T-cell (primary cell): ENCODE measurements at places on chromosomes 12 and 14.

DNA sequence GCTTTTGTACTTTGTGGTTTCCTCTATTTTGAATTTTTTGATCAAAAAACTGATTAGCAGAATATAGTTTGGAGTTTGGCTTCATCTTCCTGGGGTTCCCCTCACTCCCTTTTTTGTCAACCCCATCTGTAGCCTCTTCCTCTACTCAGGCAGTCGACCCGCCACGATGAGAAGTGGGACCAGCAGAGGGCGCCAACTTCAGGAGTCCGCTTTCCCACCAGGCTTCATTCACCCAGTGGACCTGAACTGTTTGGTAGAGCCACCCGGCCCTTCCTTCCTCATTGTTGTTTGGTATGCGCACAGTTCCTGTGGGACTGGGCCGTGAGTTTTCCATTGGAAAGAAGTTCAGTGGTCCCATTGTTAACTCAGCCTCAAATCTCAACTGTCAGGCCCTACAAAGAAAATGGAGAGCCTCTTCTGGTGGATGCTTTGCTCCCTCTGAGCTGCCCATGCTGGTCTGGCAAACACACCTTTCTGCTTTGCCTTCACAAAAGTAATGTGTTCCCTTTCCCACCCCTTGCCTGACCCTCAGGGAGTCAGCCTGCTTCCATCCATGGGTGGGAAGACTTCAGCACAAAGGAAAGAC, 21.7 kb downstream of the TMBIM6 start:
- peak; percentile 75 for DNase-seq

DNA sequence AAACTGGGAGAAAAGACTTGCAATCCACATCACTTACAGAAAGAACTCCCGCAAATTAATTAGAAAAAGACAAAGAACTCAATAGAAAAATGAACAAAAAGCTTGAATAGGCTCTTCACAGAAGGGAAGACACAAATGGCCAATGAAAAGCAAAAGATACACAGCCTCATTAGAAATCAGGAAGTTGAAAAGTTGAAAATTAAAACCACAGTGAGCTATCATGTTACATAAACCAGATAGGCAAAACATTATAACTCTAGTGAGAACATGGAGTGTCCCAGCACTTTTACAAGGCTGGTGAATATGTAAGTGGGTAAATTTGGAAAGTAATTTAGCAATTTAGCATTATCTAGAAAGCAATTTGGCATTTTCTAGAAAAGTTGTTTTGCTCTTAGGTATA, 158.4 kb upstream of the RASSF8 start:
- DNase-seq, result no peak

DNA sequence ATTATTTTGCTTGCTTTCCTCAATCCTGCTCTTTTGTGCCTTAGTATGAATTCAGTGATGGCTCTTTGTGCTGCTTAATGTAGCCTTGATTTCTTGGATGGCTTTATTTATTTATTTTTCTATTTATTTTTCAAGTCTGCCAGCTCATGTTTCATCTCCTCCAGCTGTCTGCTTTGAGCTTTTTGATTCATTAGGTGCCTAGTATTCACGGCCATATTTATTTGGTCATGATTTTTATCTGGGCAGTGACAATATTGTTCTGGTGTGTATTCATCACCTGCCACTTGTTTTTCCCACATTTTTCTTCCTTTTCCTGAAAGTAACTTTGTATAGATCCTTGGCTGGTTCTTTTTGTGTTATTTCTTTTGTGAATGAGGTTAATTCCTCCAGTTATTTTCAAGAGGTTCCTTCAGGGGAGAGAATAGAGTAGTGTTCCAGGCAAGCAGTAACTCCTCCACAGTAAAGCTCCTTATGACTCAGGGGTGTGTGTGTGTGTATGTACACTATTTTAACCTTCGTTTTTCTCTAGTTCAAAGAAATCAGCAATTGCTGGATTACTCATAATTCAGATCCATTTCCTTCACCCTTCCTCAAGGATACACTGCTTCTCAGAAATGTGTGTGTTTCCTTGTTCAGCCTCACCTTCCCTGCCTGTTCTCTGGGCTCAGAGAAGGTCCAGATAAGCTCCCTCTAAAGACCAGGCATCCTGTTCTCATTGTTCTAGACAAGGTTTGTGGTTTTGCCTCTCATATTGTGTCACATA, 51.6 kb upstream of the PMCH start:
- DNase-seq, result no peak

DNA sequence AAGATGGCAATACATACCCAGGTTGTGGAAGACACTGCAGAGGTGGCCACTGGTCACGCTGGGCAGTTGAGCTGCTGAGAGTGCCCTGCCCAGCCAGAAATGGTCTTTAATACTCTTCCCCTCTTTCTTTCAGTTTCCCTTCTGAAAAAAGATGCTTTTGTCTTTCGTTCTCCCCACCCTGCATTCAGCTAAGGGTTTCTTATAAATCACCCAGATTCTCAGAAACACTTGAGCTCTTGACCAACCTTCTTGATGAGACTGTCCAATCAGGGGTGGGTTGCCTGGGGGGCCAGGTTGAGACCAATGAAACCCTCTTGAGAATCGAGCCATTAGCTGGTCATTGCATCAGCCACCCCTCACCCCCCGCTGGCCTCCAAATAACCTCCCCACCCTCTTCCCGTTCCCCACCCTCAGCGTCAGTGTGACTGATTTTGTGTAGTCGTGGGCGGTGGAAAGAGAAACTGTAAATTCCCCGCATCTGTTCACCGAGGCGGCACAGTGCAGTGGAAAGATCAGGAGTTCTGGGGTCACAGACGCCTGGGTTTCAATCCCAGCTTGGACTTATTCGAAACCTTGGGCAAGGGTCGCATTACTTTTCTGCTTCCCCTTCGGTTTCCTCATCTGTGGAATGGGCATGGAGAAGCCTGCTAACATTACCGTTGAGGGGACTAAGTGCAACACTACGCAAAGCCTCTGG, 52.3 kb downstream of the SLC25A47 start:
- DNase-seq, result no peak

- DNase-seq, result peak; percentile 75
Measured at GRCh38 chr14:22886500-22887259, 3.7 kb downstream of the REM2 start.

GRCh38 chr14:21440859-21441258, 15.1 kb downstream of the CHD8 start:
- DNase-seq, result no peak

GRCh38 chr14:23175823-23176222, 7.6 kb downstream of the SLC7A8 start:
- no peak for DNase-seq

DNA sequence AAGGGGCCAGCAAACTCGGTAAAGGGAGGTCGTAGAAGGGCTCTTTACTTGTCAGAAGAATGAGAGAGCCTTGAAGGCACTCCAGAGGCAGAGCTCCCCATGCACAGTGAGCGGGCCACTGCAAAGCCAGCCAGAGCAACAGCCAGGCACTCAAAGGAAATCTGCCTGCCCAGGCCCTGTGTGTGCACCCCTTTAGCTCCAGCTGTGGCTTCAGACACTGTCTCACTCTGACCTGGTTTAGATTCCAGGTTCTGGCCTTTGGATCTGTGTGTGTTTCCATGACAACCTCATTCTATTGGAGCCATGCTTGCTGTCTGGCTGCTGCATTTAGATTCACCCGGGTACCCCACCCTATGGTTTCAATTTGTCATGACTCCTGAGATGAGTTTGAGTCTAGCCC, 170.3 kb downstream of the CAPZA3 start:
- no peak for DNase-seq

DNA sequence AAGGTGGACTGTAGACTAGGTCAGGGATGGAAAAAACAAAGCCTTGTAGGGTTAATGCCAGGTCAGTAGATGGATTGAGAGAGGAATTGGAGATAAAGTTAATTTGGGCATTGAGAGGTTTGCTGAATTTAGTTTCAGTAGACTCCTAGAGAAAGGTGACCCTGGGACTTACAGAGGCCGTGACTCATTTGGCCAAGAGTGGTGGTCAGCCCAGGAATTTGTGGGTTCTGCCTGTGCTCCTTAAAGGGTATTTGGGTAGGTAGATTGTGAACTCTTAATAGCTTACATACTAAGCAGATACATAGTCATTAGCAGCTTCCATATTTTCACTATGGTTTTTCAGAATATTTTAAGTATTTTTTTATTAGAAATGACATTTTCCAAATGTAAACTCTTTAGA, 21.8 kb downstream of the PLEKHA5 start:
- no peak for DNase-seq

DNA sequence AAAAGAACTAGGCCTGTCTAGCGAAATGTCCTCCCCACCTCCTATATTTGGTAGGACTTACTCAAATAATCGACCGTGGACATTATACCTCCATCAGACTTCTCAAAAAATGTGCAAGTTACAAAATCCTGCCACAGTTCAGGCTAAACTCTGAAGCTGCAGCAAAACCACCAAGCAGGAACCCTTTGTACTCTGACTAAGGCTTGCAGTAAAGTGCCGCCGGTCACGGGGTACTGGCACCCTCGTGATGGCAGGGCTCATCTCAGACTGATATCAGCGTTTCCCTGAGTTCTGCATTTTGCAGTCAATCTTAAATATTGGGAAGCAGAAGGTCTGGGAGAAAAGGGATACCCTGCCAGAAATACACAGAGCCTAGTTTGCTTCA, 17.1 kb downstream of the SLC11A2 start:
- DNase-seq, result peak; percentile 59

DNA sequence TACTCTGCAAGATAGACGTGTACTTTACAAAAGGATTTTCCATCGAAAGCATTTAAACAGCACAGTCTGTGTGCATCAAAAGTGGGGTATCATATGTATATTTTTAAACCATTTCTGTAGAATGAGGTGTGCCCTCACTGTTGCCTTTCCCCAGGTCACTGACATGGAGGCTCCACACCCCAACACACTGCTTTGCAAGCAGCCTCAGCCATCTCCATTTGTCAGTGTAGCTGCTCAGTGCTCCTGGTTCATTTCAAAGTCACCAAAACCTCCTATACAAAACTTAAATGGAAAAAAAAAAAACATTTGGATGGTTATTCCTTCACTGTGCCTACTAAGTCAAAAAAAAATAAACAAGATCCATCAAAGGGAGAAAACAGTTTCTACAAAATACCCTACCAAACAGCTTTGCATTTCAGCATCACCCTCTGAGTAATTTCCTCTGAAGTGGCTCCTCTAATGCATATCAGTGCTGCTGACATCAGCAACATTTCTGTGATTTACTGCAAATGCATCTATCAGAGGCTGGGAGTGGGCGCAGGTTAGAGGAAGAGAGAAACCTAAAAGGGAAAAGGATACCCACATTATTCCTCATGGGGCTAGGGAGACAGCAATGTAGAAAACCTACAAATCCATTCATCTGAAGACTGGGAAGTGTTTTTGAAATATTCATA, 46.0 kb downstream of the KCNK10 start:
- no peak for DNase-seq

GRCh38 chr12:2682296-2683251, 112.2 kb upstream of the FKBP4 start:
- DNase-seq, result peak; percentile 23

GRCh38 chr12:97923546-97923945, 460.9 kb downstream of the RMST start:
- no peak for DNase-seq

GRCh38 chr12:93099792-93100191, 170.7 kb upstream of the EEA1 start:
- no peak for DNase-seq

- no peak for DNase-seq
Measured at GRCh38 chr12:127363392-127363791, 903.6 kb upstream of the TMEM132C start.

DNA sequence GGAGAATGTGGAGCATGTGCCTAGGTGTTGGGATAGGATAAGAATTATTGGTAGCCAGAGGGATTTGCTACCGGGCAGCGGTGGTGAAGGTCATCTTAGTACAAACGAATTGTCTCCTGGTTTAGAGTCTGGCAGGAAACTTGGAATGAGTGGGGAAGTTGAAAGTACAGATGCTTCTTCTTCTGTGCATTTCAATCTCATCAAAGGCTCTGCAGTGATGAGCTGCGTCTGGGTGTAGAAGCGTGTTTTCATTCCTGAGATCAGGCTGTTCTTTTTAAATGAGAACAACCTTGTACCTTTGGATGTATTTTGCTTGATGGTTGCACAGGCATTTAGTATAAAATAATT, 2.1 kb downstream of the WNK1 start:
- DNase-seq, result no peak

GRCh38 chr12:94769047-94769420, 118.7 kb upstream of the TMCC3 start:
- DNase-seq, result no peak

DNA sequence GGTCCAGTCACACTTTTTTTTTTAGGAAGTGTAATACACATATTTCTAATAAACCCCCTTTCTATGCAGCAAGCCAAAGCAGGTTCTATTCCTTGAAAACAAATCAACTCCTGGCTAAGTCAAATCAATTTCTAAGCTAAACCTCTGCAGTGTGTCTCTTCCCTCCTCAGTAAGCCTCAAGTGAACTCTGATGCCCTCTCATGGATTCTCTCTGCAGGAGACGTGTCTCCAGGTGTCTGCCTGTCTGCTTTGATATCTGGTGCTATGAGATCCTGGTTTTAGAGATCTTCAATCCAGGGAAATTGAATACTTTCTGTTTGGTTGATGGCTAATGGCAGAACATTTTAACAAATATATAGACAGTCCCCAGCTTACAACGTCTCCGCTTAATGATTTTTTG, 791.7 kb downstream of the AACS start:
- DNase-seq, result no peak

DNA sequence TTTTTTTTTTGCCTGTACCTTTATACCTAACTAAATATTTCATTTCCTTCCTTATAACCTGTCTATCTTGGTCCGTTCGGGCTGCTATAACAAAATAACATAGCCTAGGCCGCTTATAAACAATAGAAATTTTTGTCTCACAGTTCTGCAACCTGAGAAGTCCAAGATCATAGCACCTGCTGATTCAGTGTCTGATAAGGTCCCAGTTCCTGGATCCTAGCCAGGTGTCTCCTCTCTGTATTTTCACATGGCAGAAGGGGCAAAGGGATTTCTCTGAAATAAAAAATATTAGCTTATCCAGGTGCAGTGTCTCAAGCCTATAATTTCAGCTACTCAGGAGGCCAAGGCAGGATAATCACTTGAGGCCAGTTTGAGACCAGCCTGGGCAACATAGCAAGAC, 1046.6 kb upstream of the USP15 start:
- no peak for DNase-seq

- DNase-seq, result no peak
Measured at GRCh38 chr12:12019881-12020280, 50.9 kb upstream of the BCL2L14 start.
